Metanephros (tissue), 2 donors: ENCODE measurements at places on chromosomes 4 and X. TPM values are rescaled to one million over a fixed set of nuclear protein-coding genes. Genes with fewer than 3 reads are reported as not detected.

The POLN gene
- 6.1 TPM for total RNA-seq

The CT83 gene
- not detected for total RNA-seq

The IDH3G gene
- 70.3 TPM for total RNA-seq

The DCAF4L1 gene
- 0.12 TPM for total RNA-seq

The TBL1X gene
- total RNA-seq: 38.9 TPM

The SYTL5 gene
- 1.6 TPM for total RNA-seq

The PABPC1L2A gene
- not detected for total RNA-seq

The GCNA gene
- 2.6 TPM for total RNA-seq

The ARFIP1 gene
- total RNA-seq: 34.0 TPM

The SSX2 gene
- total RNA-seq: not detected

The PASD1 gene
- not detected for total RNA-seq

The RHOXF1 gene
- 0.47 TPM for total RNA-seq

The FAM9B gene
- total RNA-seq: 0.12 TPM

The CSN1S1 gene
- not detected for total RNA-seq

The CCDC120 gene
- total RNA-seq: 6.4 TPM

The CFAP97 gene
- 28.8 TPM for total RNA-seq

The UGT2B15 gene
- total RNA-seq: not detected

The INTU gene
- 20.6 TPM for total RNA-seq

The SOWAHD gene
- total RNA-seq: 1.2 TPM

The IL3RA gene
- total RNA-seq: 6.2 TPM

The LDB2 gene
- total RNA-seq: 225 TPM

The P2RY10 gene
- 1.1 TPM for total RNA-seq

The GRK4 gene
- 6.7 TPM for total RNA-seq

The MAGEB1 gene
- not detected for total RNA-seq

The FAM241A gene
- 1.3 TPM for total RNA-seq

The COL25A1 gene
- 27.4 TPM for total RNA-seq

The DUX4 gene
- total RNA-seq: not detected

The DYNLT3 gene
- 23.1 TPM for total RNA-seq

The NAP1L3 gene
- total RNA-seq: 6.4 TPM

The TMPRSS11A gene
- total RNA-seq: not detected

The CUL4B gene
- 37.8 TPM for total RNA-seq

The CCKAR gene
- total RNA-seq: 0.12 TPM

The VEGFC gene
- total RNA-seq: 9.3 TPM

The PFKFB1 gene
- 0.70 TPM for total RNA-seq

The VEGFD gene
- total RNA-seq: 0.58 TPM

The GIMD1 gene
- total RNA-seq: not detected

The CENPVL1 gene
- total RNA-seq: 0.18 TPM

The GRIA3 gene
- total RNA-seq: 4.4 TPM

The PITX2 gene
- total RNA-seq: 8.8 TPM
